ENCODE measurements at places on chromosomes 2 and 18. TPM values are rescaled to one million over a fixed set of nuclear protein-coding genes. Genes with fewer than 3 reads are reported as not detected.
A peak's percentile ranks its signal among the peaks of the same experiment; 100 is the strongest.

GRCh38 chr2:96872591-96873349 lies 2.9 kb upstream of the SEMA4C start:
- H3K4me1 ChIP-seq: peaks cover 32% of the 10 kb centered on the region
- DNase-seq: no peak
- H3K36me3 ChIP-seq: no peaks in the 10 kb centered on the region
- H3K27me3 ChIP-seq: no peaks in the 10 kb centered on the region
- peak overlapping the region; percentile 47 for H3K27ac ChIP-seq
- no peak overlapping the region for H3K4me3 ChIP-seq

DNA sequence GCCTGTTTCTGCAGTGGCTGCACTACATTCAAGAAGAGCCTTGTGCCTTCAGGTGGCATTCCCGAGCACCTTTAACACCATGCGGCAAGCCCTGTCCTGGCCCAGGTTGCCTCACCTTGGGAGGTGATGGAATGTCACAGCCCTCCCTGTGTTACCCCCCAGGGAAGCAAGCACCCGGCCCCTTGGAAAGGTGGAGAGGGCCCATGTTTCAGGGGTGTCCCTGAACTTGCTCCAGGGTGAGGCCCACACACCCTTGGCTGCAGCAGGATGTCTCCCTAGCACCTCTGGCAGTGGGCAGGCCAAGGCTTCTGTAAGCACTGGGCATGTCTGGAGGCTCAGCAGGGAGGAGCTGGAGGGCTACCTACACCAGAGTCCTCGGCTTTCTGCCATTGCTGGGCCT lies 29.3 kb upstream of the ACAA2 start:
- no peaks in the 10 kb centered on the region for H3K27me3 ChIP-seq
- no peaks in the 10 kb centered on the region for H3K36me3 ChIP-seq
- no peaks in the 10 kb centered on the region for H3K4me1 ChIP-seq
- no peak for DNase-seq
- H3K4me3 ChIP-seq: no peak overlapping the region
- no peak overlapping the region for H3K27ac ChIP-seq

DNA sequence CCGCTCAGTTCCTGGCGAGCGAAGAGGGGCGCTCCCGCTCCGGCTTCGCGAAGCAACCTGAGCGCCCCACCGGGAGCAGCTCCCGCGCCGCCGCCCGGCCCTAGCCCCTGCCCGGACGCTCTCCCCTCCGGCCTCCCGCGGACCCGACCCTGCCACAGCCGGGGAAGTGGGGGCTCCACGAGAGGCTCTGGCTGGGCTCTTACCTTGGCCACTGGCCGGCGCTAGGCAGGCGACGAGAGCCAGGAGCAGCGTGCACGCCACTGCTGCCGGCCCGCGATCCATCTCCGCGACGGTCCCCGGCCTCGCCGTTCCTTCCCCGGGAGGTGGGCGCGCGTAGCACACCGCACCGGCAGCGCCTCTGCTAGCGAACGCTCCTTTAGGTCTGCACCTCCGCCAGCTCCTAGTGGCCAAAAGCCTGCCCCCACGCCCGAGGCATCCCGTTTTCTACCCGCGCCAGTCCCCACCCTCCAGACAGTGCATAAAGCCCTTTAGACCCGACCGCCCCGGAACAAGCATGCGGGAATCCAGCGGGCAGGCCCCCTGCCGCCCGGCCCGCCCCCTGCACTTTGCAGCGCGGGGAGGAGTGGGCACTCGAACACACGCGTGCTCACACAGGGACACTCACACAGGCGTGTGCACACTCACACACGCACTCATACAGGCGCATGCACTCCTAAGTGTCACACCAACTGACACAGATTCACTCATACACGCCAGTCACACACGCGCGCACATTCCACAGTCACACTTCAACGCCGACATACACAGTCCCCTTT lies at the start of gene LRP2:
Gene LRP2 (minus strand): TSS at position 417 of the 776 bp plus-strand sequence. CDS start 135 bp downstream, at position 282.
- peak within 1 kb of the TSS; percentile 10 for H3K4me3 ChIP-seq
- H3K36me3 ChIP-seq: no peaks in the 10 kb centered on the region
- DNase-seq: no peak
- peaks cover 30% of the 10 kb centered on the region for H3K4me1 ChIP-seq
- peaks cover 21% of the 10 kb centered on the region for H3K27me3 ChIP-seq

The ZBTB7C gene
- 25.5 TPM for total RNA-seq

DNA sequence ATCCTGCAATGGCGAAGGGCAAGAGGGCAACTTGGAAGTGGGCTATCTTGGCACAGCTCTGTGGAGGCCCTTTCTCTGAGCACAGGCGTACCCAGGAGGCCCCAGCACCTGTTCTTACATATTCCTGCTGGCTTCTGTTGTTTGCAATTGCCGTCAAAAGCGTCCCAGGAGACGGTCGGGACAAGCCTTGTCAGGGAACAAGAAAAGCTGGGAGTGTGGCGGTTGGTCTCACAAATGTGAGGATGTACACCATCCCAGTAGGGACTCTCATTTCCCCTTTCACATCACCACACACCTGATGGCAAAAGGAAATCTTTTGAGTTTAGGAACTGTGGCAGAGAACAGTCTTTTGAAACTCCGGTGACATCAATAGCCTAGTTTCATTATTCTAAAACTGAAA lies 94.7 kb upstream of the EFEMP1 start:
- no peaks in the 10 kb centered on the region for H3K4me1 ChIP-seq
- no peaks in the 10 kb centered on the region for H3K27me3 ChIP-seq
- no peak for DNase-seq
- H3K27ac ChIP-seq: no peak overlapping the region

DNA sequence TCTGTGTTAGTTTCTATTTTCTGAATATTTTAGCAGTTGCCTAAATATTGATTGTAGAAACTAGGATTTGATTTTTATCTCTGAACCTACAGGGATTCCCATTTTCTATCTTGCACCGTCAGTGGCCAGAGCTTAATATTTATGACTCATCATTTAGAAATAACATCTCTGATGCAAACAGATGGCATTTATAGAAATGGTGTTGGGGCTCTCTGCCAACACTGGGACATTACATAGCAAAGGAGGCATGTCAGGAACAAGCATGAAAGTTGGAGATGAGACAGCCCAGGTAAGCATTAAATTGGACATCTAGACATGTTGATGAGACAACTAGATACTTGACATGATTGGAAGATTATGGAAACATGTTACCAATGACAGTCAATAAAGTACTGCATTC lies 165.3 kb upstream of the SYT4 start:
- H3K36me3 ChIP-seq: no peaks in the 10 kb centered on the region
- H3K27me3 ChIP-seq: no peaks in the 10 kb centered on the region
- H3K4me3 ChIP-seq: no peak overlapping the region

GRCh38 chr2:145739681-145740080 lies 1219.8 kb upstream of the ZEB2 start:
- no peak overlapping the region for H3K27ac ChIP-seq
- no peak overlapping the region for H3K4me3 ChIP-seq
- no peak for DNase-seq
- H3K4me1 ChIP-seq: no peaks in the 10 kb centered on the region

The STAM2 gene
- 34.0 TPM for total RNA-seq

The COMMD1 gene
- 56.2 TPM for total RNA-seq

DNA sequence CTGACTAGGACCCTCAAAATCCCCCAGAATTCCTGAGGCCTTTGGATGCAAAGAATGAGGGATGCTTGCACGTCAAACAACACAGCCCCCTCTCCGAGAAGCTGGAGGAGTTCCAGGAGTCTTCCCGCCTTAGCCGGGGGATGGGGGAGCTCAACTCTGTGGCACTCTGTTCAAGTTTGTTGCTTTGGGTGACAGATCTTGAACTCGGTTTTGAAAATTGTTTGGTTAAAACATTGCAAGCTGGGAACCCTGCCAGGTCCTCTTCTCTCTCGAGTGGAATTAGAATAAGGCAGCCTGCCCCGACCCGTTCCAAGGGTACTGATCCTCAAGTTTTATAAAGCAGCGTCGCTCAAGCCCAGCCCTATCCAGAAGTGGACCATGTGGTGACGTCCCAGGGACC lies 244.1 kb downstream of the LOXHD1 start:
- H3K27ac ChIP-seq: no peak overlapping the region
- no peaks in the 10 kb centered on the region for H3K36me3 ChIP-seq
- no peak overlapping the region for H3K4me3 ChIP-seq
- peaks cover 40% of the 10 kb centered on the region for H3K4me1 ChIP-seq
- no peaks in the 10 kb centered on the region for H3K27me3 ChIP-seq

DNA sequence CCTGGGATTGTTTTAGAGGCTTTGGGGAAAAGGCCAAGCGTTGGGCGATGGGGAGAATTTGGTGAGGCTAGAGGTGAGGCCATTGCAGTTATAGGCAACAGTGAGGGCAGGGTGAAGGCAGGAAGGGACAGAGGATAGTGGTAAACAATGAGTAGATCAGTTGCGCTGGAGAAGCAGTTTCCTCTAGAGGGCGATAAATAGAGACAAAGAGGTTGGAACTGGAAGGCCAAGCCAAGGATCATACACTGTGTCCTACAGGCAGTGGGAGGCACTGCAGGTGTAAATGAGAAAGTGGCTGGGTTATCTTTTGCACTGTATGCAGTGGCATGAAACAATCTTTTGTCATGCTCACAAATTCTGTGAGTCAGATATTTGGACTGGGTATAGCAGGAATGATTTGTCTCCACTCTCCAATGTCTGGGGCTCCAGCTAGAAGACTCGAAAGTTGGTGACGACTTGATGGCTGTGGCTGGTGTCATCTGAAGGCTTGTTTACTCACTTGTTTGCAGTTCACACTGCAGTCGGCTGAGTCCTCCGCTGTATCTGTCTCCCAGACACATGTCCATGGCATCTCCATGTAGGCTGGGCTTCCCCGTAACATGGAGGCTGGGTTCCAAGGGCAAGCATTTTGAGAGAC lies 82.1 kb downstream of the TNP1 start:
- peak; percentile 36 for DNase-seq
- no peaks in the 10 kb centered on the region for H3K27me3 ChIP-seq
- H3K4me1 ChIP-seq: peaks cover 14% of the 10 kb centered on the region
